Amniotic epithelial cell (primary cell): ENCODE measurements at places on chromosomes 2 and 18.

- DNase-seq: peak; percentile 94
Measured at GRCh38 chr2:105324732-105325131, 4.8 kb downstream of the TGFBRAP1 start.

- no peak for DNase-seq
Measured at GRCh38 chr2:78992807-78993517, 32.5 kb upstream of the REG3G start.

DNA sequence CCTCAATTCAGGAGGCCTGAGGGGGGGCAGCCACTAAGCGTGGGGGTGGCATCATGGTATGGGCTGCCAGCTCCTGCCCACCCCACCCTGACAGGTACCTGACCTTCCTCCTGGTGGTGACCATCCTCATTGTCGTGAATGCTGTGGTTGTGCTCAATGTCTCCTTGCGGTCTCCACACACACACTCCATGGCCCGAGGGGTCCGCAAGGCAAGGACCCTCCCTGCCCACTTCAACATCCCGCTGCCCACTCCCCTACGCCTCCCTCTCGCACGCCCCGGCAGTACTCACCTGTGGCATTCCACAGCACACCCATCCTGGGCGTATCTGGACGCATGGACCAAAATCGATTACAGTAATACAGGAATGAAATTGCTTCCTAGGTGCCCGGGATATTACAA lies 4.0 kb downstream of the CHRNG start:
- no peak for DNase-seq

DNA sequence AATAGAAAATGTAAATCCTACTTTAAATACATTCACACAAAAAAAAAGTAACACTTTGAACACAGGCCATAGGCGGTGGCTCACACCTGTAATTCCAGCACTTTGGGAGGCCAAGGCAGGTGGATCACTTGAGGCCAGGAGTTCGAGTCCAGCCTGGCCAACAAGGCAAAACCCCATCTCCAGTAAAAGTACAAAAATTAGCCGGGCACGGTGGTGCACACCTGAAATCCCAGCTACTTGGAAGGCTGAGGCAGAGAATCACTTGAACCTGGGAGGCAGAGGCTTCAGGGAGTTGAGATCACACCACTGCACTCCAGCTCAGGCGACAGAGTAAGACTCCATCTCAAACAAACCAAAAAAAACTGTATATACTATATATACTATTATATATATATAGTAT lies 303.6 kb downstream of the BCL11A start:
- DNase-seq: no peak

DNA sequence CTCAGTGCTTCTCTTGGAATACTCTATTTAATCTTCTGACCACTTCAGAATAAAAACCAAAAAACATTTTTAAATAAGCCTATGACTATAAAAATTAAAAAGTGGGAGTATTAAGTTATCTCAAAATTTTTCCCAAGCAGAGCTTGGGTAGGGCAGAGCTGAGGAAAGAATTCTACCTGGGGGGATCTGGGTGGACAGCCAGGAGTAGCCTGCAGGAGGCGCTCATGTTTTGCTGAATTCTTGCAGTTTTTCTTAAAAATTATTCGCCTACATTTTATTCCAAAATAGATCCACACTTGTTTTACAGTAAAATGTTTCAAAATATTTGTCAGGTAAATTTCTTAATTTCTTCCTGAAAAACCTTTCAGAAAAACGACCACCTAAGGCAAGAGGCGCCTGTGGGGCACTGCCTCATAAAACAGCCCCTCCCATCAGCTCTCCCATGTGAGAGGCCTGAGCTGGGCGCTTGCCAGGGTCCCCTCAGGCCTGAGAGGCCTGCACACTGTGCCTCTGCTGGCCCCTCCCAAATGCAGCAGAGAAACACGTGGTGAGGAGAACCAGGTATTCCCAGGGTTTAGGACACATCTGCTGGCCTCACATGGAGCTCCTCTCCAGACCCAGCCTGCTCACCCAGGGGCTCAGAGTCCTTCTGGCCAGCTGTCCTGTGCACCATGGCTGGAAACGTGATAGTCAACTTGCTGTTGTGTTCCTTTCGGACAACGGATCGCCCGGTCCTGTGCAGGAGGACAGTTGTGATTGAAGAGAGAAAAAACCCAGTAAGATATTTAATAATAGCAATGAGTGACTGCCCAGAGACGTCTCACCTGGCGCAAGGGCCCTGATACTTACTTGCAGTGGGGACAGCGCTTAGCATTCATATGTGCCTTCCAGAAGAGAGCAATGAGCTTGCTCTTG lies 17.5 kb downstream of the POLR1A start:
- no peak for DNase-seq

DNA sequence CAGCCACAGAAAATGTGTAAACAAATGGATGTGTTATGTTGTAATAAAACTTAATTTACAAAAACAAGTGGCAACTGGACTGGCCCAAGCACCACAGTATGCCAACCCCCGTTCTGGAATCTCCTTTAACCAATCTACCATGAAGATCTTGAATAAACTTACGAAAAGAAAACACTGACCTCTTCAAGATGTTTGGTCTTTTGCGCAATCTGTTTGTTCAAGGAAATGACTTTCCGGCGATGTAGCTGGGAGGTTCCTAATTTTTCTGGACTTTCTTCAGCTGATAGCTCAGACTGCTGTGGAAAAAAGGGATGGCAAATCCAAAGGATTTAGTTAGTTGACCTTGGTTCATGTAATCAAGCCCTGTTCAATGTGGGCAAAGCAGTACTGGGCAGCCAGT lies 55.7 kb downstream of the CCDC93 start:
- DNase-seq: peak; percentile 87

- DNase-seq: no peak
Measured at GRCh38 chr2:23568626-23569190, 183.7 kb downstream of the KLHL29 start.

- DNase-seq: no peak
Measured at GRCh38 chr18:463403-463802, 37.1 kb downstream of the COLEC12 start.

DNA sequence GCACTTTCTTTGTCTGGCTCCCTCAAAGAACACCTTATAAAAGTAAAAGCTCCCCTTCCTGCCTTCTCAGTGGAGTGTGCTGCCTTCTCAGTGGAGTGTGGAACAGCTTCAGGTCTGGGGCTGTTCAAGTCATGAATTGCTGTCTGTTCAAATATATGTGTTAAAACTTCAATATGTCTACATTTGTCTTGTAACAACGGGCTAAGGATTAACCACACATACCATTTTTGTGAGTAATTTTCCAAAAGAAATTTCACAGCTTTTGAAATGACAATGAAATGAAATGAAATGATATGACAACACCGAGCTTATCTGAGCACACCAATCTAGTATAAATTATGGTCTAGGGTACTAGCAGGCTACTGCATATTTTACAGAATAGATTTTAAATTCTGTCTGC lies 42.9 kb downstream of the CABYR start:
- peak; percentile 34 for DNase-seq

DNA sequence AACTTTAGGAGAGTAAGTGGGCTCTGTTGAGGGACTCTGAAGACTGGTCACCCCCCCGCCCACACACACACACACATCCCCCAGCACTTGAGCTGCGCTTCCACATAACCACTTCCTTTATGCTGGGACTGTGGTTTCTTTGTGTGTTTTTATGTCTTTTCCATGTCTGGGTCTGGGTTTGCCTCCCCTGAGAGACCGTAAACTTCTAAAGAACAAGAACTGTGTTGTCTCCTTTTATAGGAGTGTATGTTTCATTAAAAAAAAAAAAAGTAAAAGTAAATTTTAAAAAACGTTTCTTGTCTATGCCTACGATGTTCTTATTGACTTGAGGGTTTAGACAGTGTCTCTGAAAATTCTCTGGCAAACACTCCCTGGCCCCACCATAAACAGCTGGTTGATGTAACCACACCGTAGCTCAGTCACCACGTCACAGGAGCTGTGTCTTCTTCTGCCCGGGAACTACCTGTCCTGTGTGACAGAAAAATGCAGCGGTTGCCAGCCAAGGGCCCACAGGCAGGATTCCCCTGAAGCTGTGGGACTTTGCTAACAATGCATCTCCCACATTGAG lies 68.0 kb downstream of the KLHL29 start:
- no peak for DNase-seq

DNA sequence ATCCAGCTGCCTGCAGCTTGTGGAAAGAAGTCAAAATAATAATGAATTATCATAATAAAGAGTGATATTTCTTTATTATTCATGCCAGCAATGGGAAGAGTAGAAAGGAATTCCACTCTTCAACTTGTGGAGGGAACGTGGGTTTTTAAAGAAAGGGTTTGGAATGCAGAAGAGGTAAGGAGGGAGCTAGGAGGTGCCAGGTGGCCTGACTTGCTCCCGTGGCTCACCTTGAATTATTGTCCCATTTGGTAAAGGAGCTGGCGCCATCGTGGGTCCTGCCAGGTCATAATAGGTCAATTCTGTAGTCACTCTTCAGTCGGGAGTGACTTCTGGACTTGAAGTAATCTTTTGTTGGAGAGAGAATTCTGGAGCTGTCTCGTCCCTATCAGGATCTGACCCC lies 95.2 kb upstream of the BARD1 start:
- DNase-seq: no peak

DNA sequence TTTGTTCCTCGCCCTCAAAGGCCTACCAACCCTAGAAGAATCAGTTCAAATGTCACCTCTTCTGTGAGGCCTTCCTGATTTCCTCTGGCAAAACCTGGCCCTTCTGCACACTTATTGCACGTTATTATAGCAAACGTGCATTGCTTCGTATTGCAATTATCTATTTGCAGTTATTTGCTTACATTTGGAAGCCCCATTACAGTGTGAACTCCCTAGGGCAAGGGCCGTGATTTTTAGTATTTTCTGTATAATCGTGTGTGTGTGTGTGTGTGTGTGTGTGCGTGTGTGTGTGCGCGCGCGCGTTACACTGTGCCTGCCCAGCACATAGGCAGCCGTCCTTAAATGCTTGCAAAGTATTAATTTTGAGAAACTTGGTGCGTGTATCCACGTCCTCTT lies 460 bp upstream of the SEMA4F start:
- no peak for DNase-seq

DNA sequence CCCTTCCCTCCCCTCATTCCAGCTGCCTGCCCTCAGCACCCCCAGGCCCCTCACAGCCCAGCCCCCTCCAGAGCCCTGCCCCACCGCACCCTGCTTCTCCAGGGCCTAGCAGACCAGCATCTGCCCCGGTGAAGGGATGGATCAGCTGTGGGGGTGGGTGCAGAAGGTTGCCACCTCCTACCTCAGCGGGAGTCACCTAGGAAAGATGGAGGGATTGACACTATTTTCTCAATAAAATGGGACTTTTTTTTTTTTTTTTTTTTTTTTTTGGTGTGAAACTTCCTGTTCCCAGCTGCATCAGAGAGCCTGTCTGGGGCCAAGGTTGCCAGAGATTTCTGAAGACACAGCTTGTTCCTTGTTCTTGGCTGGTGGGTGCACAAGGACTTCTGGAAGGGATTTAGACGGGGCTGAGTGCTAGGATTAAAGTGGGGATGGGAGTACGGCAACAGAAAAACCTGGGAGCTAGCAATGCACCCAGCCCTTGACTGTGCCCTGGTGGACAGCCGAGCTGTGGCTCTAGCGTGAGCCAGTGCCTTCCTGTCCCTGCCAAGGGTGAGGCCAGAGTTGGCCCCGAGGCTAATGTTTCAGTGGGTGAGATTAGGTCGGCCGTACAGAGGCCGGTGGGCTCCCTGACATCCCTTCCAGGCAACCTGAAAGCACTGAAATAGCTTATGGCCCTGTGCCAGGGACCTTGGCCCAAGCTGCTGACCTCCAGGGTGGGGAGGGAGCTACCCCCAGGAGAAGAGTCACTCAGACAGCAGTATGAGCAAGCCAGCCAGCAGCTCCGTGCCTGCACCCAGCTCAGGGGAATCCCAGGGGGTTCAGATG lies 4.6 kb downstream of the B3GNT7 start:
- DNase-seq: no peak

GRCh38 chr2:168912466-168912865 lies 11.4 kb downstream of the G6PC2 start:
- DNase-seq: no peak

DNA sequence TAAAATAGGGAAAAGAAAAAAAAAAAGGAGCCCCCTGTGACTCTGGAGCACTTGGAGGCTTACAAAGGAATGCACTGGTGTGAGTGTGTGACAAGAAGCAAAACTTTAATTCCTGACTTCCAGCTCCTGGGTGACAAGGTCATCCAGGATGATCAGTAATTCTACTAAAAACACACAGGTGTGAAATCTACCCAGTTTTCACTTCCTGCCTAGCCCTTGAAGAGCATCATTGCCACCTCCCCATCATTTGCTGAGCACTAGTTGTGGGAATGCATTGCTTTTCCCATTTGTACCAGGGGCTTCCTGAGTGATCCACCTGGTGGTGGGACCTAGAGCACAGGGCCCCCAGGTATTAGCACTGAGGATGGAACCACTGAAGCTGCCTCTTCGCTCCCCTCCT lies 139.7 kb upstream of the RIOK3 start:
- DNase-seq: no peak

- DNase-seq: no peak
Measured at GRCh38 chr2:67952066-67952465, 110.7 kb downstream of the C1D start.

- no peak for DNase-seq
Measured at GRCh38 chr2:62793213-62793612, 87.7 kb downstream of the EHBP1 start.

GRCh38 chr2:197327073-197327471 lies 16.5 kb upstream of the ANKRD44 start:
- DNase-seq: no peak

DNA sequence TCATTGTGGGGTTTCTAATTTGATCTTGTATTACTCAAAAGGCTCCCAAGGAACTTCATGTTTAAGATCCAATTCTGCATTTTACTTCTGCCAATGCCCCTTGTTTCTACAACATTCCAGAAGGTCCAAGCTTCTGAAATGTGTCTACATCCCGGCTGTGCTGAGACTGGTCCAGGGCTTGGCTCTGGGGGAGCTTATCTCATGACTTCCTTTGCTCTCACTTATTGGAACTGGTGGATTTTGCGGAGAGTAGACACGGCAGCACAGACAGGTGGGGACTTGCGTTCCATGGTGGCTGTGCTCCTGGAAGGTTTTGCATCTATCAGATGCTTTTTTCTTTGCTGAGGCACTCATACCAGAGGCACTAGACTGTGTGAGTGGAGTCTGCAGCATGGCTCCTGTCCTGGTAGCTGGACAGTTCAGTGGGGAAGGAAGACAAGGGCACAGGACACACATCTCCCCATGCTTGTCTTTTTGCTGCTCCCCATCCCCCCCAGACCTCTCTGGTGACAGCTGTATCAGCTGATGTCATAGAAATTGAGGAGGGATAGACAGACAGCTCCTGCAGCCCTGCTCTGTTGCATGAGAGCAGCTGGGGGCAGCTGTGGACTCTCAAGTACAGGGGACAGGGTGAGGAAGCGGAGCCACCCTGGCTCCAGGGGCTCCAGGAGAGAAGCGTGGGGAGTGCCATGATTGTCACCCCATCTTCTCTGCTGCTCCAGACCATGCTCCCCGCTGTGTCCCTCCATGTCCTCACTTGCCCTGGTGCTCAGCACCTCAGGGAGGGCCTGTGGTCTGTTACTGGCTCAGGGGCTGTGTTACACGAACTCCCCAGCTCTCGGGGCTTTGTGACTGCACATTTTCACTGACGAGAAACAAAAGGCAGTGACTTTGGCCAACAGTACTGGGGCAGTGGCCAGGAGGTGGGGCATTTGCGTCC lies 46.0 kb downstream of the ACAA2 start:
- DNase-seq: no peak
